Pancreas (tissue), 10 donors: ENCODE measurements at places on chromosomes 7 and 10. TPM values are rescaled to one million over a fixed set of nuclear protein-coding genes. Genes with fewer than 3 reads are reported as not detected.

Gene LYZL1
- total RNA-seq: not detected

Gene METTL27
- 6.3 TPM for total RNA-seq

Gene GTF2I
- 159 TPM for total RNA-seq

Gene EPO
- 1.7 TPM for total RNA-seq

Gene TEX36
- not detected for total RNA-seq
